Calu3 (cell line): ENCODE measurements at places on chromosomes 16 and 17.
A peak's percentile ranks its signal among the peaks of the same experiment; 100 is the strongest.

GRCh38 chr17:77380395-77381184, 239.8 kb downstream of the SEC14L1 start:
- no peak for DNase-seq

- DNase-seq, result no peak
Measured at GRCh38 chr17:16882243-16882925, 89.5 kb downstream of the TNFRSF13B start.

DNA sequence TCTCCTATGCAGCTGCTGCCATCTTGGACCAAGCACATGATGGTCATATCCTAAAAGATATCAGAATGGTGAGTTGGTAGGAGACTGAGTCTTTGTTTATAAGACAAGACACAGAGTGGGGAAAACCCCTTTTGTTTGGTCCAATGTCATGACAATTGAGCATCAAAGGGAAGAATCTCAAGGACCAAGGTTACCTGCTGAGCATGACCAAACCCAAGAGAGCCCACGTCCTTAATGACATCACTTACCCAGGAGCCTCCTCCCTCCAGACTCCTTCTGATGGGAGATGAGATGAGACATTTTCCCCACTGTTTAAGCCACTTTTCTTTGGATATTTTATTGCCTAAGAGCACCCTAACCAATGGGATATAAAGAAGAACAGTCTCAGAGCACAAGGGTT, 478.1 kb downstream of the NPIPA7 start:
- DNase-seq, result no peak

- DNase-seq, result no peak
Measured at GRCh38 chr17:12554251-12554650, 111.4 kb upstream of the MYOCD start.

GRCh38 chr16:89949121-89949742, 677 bp downstream of the DEF8 start:
- DNase-seq, result no peak

DNA sequence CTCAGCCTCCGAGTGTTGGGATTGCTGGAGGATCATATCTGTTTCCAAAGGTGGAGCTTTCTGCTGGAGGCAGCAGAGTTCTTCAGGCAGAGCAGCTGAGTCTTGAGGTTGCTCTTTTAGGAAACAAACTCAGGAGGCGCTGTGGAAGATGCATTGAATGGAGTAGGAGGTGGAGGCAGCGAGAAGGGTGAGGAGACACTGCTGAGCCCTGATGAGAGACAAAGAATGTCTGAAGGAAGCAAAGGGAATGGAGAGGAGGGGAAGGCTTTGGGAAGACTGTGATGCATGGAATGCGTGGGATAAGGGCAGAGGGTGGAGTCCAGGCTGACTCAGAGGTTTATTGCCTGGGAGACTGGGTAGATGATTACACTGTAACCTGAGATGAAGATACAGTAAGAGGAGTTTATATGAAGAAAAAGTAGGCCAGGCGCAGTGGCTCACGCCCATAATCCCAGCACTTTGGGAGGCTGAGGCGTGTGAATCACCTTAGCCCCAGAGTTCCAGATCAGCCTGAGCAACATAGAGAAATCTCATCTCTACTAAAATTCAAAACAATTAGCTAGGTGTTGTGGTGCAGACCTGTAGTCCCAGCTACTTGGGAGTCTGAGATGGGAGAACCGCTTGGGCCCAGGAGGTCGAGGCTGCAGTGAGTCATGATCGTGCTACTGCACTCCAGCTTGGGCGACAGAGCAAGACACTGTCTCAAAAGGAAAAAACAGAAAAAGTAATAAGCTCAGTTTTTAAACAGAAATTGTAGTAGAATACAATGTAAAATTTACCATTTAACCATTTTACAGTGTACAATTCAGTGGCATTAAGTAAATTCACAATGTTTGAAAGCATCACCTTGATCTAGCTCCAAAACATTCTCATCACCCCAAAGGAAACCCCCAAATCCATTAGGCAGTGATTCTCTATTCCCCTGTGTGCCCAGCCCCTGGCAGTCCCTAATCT, 17.8 kb upstream of the TMEM219 start:
- peak; percentile 82 for DNase-seq

DNA sequence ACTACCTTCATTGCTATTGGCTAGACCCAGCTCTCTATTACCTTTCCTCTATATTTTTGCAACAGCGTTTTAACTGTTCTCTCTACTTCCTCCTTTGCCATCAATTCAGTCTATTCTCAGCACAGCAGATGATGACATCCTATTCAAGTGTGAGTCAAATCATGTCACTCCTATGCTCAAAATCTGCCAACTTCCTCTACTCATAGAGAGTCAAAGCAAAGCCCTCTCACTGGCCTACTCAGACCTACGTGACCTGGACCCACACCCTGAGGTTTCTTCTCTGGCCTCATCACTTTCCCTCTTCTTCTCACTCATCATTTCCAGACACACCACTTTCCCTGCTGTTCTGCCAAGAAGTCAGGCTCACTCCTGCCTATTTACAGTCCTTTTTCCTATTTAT, 289.0 kb upstream of the AXIN2 start:
- no peak for DNase-seq

- no peak for DNase-seq
Measured at GRCh38 chr17:61143026-61143425, 256.6 kb upstream of the TBX2 start.

DNA sequence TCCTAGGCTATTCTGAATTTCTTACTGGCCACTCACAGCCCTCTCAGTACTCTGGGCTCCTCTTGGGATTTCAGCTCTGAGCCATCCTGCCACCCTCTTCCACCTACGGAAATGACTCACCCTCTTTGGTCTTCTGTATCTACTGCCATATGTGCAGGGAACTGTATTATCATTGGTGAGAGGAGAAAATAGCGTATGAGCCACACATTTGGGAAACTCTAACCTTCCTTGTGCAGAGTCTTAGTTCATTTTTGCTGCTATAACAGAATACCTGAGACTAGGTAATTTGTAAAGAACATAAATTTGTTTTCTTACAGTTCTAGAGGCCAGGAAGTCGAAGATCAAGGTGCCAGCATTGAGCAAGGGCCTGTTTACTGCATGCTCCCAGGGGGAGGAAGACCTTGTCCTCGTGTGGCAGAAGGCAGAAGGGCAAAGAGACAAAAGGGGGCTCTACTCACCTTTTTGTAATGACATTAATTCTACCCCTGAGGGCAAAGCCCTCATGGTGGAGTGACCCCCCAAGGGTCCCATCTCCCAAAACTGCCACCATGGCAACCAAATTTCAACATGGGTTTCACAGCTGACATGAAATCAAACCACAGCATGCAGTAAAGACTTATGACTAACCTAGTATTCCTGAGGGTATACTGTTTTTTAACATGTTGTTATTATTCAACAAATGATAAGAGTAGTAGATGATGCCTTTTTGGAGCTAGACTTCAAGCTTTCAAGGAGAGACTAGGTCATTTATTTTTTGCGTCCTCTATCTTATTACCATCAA, 191.8 kb downstream of the PRKCA start:
- no peak for DNase-seq

DNA sequence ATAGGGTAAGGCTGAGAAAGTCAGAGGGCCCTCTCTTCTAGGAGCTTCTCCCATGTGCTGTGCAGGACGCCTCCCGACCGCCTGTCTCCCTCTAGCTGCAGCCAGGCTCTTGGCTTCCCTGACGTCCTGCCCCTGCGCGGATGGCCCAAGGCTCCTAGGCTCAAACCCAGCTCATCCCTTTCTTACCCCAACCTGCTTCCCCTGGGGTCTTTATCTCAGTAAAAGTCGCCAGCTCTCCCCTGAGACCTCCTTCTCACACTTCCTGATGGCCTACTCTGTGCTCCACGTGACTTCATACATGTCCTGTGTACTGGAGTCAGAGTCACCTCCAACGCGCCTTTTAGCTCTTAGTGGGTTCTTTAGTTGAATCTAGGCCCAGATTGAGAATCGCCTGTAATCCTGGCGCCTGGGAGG, 1.1 kb upstream of the ZNF747 start:
- peak; percentile 45 for DNase-seq

GRCh38 chr16:5450409-5451104, 353.0 kb upstream of the EEF2KMT start:
- DNase-seq, result no peak

- DNase-seq, result no peak
Measured at GRCh38 chr16:11498683-11499082, 88.0 kb downstream of the LITAF start.

- DNase-seq, result peak; percentile 25
Measured at GRCh38 chr16:49513040-49513439, 139.4 kb downstream of the C16orf78 start.

DNA sequence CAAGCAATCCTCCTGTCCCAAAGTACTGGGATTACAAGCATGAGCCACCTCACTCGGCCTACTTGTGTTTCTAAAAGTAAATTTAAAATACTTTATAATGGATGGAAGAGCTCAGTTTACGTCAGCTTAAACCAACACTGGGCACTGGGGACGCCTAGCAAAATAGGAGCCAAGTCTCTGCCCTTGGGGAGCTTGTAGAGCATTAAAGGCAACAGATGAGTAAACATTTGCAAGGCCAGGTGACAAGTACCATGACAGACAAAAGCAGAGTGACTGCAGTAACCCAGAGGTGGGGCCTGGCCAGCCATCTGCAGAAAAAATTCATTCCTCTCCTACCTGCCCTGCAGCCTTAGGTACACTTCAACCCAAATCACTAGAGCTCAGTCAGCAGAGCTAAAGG, 12.1 kb upstream of the NLK start:
- no peak for DNase-seq

DNA sequence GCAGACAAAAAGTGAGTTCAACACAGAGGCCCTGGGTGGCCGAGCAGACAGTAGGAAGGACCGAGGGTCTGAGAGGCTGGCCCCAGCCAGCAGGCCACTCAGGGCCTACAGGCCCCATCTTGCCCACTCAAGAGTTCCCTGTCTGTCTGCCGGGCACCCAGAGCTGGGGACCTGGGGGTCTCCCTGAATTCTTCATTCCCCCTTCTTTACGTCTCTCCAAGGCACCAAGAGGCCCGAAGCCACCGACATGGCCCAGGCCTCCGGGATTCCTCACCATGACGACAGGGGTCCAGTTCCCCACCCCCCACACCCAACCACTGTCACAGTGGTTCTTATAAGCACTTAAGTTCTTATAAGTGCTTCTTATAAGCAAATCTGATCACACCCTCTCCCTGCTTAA, 49.2 kb downstream of the NOS2 start:
- DNase-seq, result no peak

DNA sequence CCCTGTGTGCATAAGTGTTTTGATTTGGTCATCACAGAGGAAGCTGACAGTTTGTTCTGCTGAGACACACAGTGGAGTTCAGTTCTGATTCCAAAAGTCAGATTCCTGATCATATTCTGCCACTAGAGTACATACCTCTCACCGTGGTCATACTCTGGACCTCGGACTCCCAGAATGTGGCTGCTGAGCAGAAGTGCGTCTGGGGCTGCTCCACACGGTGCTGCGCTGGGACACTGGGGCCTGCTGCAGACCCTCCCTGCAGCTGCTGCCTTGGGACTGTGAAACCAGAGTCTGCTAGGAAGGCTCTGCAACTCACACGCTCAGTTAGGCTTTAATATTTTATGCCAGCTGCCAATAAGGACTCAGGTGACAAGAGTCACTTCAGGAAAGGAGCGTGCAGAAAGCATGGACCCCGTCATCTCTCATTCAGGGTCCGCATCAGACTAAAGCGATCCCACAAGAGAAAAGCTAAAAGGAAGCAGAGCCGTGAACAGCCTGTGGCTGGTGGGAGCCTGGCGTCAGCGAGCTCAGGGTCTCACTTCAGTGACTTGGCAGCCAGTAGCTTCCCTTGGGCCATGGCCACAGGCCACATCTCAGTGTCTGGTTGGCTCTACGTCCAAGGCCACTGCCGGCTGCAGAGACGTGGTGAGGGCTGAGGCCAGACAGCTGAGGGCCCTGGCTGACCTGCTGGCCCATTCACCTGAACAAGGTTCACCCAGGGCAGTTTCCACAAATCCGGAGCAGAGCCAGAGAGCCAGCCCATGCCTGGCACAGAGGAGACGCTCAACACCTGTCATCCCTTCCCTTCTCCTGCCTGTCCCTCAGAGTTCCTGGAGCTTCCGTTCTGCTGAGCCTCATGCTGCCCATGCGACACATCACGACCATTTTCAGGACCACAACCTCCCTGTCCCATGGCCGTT, 24.7 kb upstream of the KIFC3 start:
- no peak for DNase-seq

- no peak for DNase-seq
Measured at GRCh38 chr17:44065668-44066203, 735 bp downstream of the LSM12 start.

GRCh38 chr17:19331134-19331533, 31.4 kb downstream of the B9D1 start:
- DNase-seq, result no peak

GRCh38 chr17:37708008-37708615, 36.7 kb downstream of the HNF1B start:
- DNase-seq, result peak; percentile 96

GRCh38 chr17:10613775-10614513, 43.2 kb downstream of the MYH3 start:
- DNase-seq, result no peak

DNA sequence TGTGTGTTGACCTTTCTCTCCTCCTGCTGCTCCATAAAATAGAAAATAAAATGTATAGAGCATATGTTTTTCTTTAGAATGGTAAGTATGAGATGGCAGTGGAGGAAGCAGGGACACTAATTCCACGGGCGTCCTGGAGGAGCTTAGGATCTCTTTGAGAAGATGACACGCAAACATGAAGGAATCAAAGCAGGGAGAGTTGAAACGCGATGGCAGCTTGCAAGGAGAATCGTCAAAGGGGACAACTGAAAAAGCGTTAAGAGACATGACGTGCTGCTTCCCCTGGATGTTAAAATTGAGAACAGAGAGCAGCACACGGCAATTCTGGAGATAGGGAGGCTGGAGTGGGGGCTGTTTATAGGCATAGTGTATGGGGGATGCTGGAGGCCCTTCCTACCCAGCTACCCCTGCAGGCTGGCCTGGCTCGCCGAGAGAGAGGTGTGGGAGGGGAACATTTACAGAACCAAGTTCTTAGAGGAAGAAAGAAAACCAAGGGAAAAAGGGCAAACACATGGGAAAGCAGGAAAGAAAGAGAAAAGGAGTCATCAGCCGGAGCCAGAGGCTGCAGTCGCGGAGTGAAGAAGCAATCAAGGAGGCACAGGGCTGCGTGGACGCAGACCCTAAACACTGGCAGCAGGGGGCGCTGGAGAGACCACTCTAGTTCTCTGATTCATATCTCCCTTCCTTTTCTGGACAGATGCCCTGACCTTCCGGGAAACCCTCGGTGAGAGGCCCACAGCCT, 55.8 kb downstream of the MYH13 start:
- DNase-seq, result no peak

GRCh38 chr17:737561-738113, 5.2 kb downstream of the TLCD3A start:
- DNase-seq, result no peak

GRCh38 chr17:82065638-82066303, at the start of gene DUS1L:
DUS1L (minus strand) TSS chr17:82065804; CDS start chr17:82065059, 745 bp downstream.
- peak; percentile 71 for DNase-seq

DNA sequence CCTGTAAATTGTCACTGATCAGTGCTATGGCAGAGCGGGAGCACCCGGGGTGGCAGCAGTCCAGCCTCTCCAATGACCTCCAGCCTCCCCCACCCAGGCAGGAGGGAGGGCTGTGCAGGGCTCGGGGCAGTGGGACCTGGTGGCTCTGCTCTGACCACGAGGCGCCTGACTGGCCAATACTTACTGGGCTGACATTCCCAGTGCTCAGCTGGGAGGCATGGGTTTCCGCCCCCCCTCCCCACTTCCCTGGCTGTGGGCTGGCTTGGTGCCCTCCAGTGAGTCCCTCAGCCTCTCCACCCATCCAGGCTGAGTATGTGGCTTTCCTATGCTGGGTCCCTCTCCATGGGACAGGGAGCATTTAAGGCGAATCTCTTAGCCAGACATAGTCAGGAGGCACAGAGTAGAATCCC, 2.7 kb downstream of the SOCS3 start:
- DNase-seq, result peak; percentile 56

- peak; percentile 90 for DNase-seq
Measured at GRCh38 chr17:5281814-5282641, at the start of gene RABEP1. RABEP1 (plus strand) TSS chr17:5282284; CDS start chr17:5282487, 203 bp downstream.
